Foreskin fibroblast (primary cell): ENCODE measurements at places on chromosomes 16 and 17.

DNA sequence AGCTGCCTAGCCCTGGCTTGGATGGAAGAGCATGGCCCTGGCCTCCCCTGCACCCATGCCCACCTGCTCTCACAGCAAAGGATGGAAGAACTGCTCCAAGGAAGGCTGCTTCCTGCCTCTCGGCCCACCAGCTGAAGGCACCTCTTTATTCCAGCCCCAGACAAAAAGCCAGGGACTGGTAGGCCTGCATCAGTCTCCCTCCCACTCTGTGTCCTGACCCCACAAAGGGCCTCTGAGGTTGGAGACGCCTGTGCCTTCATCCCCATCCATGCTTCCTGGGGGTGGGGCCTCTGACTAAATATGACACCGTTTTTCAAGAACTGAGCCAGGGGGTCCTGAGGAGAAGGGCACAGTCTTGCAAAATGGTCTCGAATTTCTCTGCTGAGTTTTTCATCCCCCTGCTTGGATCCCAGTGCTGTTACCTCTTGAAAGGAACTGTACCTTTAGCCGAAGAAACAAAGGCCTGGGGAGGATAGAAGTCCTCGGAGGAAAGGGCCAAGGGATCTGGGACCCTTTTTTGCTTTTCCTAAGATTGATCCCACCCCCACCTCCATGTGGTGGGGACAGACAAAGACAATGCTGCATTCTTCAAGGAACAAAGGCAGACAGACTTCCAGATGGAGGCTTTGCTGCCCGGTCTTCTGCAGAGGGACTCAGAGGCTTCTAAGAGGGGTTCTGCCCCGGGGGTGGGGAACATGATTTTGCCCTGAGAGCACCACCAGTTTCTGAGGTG is 5.2 kb downstream of the C17orf50 start:
- DNase-seq, result no peak

GRCh38 chr17:68572138-68572842 is 28.9 kb downstream of the FAM20A start:
- no peak for DNase-seq

DNA sequence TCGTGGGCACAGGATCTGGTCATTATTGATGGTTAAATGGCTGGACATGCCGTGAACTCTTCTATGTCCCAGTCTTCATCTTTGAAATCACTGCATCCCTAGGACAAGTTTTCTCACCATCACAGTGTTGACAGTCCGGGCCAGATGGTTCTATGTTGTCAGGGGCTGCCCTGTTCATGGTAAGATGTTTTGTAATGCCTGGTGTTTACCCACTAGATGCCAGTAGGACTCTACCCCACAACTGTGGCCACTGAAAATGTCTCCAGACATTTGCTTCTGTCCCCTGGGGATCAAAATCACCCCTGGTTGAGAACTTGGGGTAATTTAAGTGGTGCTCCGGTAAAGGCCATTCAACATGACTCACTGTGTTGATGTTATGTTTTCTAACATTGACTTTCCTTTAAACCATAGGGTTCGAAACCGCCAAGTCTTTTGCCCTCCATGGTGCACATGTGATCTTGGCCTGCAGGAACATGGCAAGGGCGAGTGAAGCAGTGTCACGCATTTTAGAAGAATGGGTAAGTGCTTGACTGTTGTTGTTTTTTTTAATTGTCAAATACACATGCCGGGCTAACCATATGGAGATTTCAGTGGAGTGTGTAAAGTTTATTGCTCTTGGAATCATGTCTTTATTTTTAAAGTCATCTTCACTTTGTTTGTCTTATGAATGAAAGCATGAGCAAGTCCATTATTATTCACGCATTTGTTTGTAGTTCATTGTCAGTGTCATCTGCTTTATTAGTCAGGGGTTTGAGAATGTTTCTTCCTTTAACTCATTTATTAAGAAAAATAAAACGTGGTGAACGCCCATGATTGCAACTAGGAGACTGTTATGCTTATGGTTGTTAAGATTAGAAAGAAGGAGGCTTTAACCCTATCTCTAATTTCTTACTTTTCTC is 64.6 kb downstream of the WWOX start:
- no peak for DNase-seq

- no peak for DNase-seq
These were observed 143.7 kb upstream of the CDH5 start for GRCh38 chr16:66222756-66223155.

GRCh38 chr17:73003487-73003886 is 89.0 kb downstream of the SLC39A11 start:
- no peak for DNase-seq

DNA sequence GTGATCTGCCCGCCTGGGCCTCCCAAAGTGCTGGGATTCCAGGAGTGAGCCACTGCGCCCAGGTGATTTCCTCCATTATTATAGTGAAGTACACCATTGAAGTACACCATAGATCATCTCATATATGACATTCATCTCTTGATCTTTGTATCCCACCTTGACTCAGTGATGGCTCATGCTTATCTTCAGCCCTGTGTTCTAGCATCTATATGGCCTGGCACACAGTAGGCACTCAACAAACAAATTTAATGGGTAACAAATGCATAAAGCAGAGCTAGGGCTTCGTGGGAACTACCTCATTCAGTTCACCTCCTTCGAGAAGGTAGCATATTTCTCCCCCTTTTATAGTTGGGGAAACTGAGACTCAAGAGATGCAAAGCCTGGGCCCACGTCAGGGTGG is 952 bp downstream of the ENKD1 start:
- DNase-seq, result no peak

- DNase-seq, result no peak
These were observed 18.1 kb upstream of the NUP93 start for GRCh38 chr16:56711862-56712261.

GRCh38 chr16:81708266-81709015 is 70.7 kb upstream of the PLCG2 start:
- no peak for DNase-seq

DNA sequence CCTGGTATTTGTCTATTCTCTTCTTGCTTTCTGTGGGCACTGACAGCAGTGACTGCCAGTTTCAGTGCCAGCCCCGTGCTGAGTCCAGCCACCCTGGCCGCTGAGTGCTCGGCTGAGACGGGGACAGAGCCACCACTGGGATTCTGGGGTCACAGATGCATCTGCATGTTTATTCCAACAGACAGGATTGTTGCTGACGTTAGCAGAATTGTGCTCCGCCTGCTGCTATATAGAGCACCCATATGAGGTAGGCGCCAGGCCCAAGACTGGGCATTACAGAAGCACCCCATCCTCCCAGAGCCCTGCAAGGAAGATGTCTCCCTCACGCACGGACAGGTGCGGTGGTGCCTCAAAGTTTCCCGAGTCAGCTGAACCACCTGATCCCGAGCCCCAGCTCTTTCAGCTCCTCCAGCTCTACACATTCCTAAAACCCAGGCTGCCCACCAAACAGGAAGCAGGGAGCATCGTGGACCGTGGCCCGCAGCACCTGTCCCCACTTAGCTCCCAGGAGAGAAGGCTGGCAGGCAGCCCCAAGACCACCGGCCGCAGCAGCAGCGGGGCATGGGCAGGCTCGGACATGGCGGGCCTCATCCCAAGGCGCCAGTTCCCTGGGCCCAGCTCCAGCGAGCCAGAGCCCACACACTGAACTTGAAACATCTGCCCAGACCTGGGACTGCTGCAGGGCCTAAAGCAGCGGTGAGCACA is 44.9 kb upstream of the RASD1 start:
- DNase-seq, result no peak

- no peak for DNase-seq
These were observed 19.4 kb downstream of the SLC47A1 start for GRCh38 chr17:19553036-19553435.

DNA sequence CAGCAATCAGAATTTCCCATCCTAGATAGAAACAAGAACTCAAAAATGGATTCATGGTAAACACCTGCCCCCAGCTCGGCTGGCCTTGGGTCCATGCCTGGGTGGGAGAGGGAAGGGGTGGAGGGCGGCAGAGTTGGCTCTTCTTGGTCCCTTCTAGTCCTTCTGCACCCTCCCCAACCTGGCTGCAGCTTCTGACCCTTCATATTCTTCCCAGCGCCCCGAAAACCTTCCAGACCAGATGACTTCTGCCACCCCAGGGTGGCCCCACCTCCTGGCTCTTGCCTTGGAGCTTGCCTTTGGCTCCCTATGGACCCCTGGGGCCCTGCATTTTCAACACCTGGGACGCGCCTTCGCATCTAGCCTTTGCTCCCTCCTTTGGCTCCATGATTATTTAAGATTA is 5.4 kb upstream of the GJD3 start:
- DNase-seq, result no peak

- no peak for DNase-seq
These were observed 31.2 kb upstream of the DNAJA2 start for GRCh38 chr16:47004652-47005051.

DNA sequence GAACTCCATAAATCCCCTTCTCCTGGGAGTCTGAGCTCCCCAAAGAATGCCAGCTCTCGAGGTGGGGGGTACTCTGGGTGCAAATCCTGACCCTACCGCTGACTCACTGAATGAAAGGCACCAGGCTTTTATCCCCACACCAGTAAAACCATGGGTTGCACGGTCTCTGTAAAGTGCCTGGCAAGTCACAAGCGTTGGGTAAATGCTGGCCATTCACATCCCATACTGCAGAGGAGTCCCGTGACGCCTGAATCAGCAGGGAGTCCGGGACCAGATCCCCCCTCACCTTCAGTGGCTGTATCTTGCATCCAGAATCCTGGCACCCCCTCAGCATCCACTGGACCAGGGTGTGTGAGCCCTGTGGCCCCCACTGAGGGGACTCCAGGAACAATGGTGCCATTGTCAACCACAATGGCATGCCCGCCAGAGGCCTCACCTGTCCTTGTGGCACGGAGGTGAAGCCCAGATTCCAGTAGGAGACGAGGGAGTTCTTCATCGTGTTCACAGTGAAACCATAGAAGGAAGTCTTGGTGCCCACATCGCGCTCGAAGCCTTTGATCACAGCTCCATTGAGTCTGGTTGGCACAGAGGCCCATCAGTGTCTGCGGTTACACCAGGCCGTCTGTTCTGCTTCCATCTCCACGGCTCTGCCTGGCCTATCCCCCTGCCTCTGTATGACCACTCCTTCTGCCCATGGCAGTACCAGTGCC is 13.3 kb downstream of the ST6GALNAC2 start:
- no peak for DNase-seq

GRCh38 chr17:35531160-35531559 is 6.3 kb downstream of the SLFN12L start:
- no peak for DNase-seq

DNA sequence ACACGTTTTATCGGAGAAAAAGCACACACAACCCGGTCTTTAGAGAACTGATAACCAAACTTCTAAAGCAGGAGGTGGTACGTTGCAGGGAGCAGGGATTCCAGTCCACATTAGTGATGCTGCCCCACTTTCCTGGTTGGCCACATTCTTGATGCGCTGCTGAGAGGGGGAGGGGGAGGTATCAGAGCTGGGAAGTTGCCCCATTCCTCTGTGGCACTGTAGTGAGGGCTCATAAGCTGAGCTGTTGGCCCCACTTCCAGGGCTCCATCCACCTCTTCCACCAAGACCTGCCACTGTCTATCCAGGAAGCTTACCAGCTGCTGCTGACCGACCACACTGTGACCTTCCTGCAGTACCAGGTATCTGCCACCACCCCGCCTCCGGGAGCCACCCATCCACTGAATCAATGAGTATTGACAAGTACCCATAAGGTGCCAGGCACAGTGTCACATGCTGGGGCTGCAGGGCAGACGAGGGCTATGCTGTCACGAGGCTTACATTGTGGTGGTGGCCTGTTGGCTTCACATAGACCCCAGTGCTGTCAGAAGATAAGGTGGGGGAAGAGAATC is 1.1 kb downstream of the TSEN54 start:
- peak; percentile 39 for DNase-seq

GRCh38 chr16:6884002-6884401 is 448.6 kb upstream of the RBFOX1 start:
- no peak for DNase-seq

GRCh38 chr17:75428543-75429469 is 23.3 kb upstream of the GRB2 start:
- DNase-seq, result peak; percentile 26

GRCh38 chr17:35775583-35775982 is 14.9 kb downstream of the C17orf50 start:
- no peak for DNase-seq

GRCh38 chr16:23227529-23227928 is 45.0 kb downstream of the SCNN1G start:
- DNase-seq, result no peak

GRCh38 chr16:681746-682427 is 1.7 kb downstream of the STUB1 start:
- no peak for DNase-seq

DNA sequence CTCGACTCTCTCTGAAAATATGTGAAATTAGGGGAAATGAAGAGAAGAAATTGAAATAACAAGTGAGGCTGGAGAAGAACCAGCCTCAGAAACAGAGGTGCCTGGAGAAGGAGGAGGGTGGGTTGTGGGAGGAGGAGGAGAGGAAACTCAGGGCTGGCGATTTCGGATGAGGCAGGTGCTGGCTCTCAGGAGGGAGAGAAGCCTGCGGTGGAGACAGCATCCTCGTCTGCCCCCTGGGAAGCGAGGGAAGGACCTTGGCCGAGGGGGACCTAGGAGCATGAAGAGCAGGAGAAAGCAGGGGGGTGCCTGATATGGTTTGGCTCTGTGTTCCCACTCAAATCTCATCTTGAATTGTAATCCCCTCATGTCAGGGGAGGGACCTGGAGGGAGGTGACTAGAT is 264.7 kb upstream of the TNRC6C start:
- no peak for DNase-seq

GRCh38 chr16:65524997-65525396 is 403.1 kb upstream of the CDH11 start:
- DNase-seq, result no peak

GRCh38 chr17:12918142-12918541 is 99.7 kb downstream of the ELAC2 start:
- DNase-seq, result no peak

- DNase-seq, result no peak
These were observed 22.7 kb downstream of the RPH3AL start for GRCh38 chr17:329784-330420.

GRCh38 chr17:72053036-72053435 is 67.8 kb upstream of the SOX9 start:
- DNase-seq, result no peak

- DNase-seq, result peak; percentile 88
These were observed 485 bp downstream of the DYNLL2 start for GRCh38 chr17:58083491-58084316.

DNA sequence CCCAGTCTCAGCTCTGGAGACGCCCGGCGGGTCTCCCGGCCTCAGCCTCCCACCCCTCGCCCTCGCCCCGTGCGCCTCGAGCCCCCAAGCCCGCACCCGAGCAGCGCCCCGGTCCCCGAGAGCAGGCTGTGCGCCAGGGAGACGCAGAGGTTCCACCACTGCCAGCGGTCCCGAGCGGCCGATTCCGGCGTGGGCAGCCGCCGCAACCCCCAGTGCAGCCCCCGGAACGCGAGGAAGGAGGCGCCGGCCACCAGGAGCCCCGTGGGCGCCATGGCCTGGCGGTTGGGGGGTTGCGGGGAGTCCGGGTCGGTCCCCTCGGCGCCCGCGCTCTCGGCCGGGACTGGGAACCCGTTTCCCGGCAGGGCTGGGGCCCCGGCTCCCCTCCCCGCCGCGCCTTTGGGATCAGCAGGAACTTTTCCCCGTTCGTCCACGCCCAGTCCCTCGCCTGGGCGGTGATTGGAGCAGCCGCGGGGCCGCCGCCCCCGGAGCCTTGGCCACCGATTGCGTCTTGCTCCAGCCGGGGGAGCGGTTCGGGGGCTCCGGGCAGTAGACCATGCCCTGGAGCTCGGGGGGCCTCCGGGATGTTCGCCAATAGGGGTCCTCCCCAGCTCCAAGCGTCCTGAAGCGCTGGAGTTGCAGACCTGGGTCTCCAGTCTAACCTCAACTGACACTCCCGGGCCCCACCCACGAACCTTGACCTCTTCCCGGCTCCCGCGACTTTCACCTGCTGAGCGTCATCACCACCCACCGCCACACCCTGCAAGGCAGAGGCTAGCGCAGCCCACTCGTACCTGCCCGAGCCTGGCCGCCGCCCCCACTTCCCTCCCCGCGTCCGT is at the start of gene TLCD2:
Gene TLCD2, minus strand, starts transcription at position 407 of the 836 bp plus-strand sequence. Its CDS starts 135 bp downstream, at position 272.
- DNase-seq, result peak; percentile 64
